AG04450 (cell line): ENCODE measurements at places on chromosomes 6 and 20.

DNA sequence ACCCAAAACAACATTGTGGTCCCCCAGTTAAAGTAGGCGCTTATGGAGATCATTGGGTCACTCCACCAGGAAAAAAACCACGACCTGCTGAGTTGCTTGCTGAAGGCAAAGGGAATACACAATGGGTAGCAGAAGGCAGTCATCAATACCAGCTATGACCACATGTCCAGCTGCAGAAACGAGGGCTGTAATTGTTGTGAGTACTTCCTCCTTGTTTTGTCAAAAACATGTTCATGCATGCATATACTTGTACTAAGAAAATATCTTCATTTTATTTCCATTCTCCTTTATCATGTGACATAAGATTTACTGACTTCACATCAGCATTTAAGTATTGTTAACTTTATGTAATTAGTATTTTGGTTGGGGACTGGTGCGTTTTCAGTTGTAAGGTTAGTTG is 16.9 kb downstream of the SERINC1 start:
- no peak for DNase-seq

DNA sequence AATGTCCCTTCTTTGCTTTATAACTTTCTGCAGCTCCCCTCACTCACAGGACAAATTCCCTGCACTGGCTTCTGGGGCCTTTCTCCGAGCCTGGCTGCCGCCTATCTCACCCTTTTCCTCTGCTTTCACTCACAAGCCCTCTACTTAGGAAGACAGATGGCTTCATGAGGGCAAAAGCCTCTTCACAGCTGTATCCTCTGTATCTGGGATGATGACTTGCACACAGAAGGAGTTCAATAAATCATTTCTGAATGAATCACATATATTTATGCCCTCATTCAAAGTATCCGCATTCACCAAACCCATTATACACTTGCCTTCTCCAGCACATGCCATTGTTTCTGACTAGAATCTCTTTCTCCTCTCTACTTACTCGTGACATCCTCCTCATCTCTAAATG is 159.0 kb upstream of the RIPOR2 start:
- no peak for DNase-seq

- DNase-seq, result no peak
These were observed 2.0 kb downstream of the TRAM2 start for GRCh38 chr6:52574709-52575501.

DNA sequence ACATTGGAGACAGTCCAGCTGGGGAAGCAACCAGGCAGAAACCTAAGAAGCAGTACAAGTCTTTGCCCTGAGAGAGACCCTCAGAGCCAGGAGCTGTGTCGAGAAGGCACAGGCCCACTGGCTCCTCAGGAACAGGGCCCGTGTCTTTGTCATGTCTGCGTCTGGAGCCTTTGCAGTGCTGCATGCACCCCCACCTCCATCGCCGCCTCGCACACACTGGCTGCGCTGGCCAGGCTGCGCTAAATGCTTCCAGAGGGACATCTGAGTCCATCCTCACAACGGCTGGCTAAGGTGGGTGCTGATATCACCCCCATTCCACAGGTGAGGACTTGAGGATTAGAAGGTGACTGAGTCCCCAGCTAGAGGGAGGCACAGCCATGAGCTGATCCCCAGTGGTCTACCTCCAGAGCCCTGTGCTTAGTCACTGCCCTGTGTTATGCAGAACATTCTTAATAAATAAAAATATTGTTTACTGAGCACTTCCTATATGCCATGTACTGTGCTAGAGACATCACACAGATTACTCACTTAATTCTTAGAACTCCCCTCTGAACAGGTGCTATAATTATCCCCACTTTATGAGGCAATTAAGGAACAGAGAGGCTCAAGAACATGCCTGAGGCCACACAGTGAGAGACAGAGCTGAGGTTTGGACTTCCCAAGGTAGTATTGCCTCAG is 27.6 kb downstream of the GABRR2 start:
- DNase-seq, result no peak

DNA sequence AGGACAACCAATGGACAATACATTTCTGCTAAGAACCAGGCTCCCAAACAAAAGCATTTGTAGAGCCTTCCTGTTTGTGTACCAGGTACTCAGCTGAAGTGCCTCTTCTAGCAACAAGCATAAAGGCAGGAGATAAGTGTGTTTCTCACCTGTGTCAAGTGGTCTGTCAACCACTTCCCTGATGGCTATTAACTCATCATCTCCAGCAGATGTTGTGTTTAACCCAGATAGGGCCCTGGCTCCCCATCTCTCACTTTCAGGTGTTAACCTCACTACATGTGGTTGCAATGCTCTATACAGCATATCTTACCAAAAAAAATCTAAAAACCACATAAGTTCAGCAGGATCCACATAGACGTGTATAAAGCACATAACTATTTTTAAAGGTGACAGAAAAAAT is 9.6 kb upstream of the IL17A start:
- no peak for DNase-seq

- no peak for DNase-seq
These were observed 494.7 kb upstream of the MARCKS start for GRCh38 chr6:113362301-113363047.

GRCh38 chr6:146741609-146742008 is 142.8 kb downstream of the ADGB start:
- no peak for DNase-seq

DNA sequence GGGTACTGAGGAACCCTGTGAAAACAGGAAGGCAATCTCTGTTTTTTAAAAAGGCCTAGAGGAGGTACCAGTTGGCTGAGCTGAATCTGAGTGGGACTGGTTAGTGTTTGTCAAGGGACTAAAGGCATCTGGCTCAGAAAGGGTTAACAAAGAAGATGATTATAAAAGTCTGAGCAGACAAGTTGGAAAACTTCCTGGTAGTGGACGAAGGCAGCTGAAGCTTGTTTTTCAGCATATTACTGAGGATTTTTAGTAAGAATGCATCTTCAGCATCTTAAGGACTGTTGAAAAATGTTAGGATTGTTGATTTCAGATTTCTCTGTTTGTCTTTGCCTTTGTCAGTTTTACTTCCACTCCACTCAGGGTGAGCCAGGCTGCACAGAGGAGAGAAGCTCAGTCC is 5.1 kb downstream of the GPX5 start:
- DNase-seq, result no peak

DNA sequence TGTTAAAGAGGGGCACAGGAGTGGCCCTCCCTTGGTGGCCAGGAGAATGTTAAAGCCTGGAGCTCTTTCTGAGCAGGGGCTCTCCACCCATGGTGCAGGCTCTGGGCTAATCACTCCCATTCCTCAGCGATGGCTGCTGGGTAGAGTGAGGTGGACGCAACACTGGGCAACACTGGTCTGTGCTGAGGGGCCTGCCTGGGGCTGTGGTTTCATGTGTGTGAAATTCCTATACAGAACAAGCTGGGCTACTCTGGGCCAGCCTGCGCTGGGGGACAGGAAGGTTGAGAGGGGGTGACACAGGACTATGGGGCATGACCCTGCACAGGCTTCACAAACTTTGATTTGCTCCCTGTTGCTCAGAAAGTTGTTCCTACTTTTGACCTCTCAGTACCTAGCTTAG is 392.6 kb downstream of the ZFAND3 start:
- DNase-seq, result no peak

DNA sequence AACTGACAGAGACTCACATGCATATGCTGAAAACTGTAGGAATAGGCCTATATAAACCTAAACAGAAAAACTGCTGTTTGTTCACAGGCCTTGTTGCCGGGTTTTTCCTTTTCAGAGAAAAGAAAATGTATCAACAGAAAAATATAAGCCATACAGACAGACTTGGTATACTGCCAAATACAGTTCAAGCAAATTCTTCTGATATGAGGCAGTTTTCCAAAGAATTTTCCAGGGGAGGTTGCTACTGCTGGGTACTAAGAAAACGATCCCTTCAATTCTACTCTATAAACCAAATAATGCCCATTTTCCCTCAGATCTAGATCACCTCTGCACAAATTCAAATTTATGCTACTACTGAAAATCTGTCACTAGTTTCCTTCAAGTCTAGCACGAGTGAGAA is 59.4 kb downstream of the ME1 start:
- DNase-seq, result peak; percentile 36

DNA sequence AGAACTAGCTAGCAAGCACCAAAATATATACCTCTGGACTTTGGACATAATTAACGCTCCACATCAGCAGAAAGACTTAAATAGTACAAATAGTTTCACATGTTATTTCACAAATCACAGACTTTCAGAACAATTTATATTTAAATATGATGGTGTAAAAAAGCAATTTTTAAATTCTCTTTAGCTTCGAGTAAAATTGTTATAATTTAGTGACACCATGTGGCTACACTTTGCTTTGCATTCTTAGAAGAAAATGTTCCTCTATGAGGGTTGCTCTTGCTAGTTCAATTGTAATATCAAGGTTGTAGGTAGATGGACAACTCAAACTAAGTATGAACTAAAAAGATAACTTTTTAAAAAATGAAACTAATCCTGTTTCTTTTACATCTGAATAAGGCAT is 69.0 kb downstream of the BTBD9 start:
- no peak for DNase-seq

GRCh38 chr6:79435746-79436145 is 101.5 kb downstream of the LCA5 start:
- DNase-seq, result no peak

- DNase-seq, result no peak
These were observed 58.5 kb downstream of the RBM38 start for GRCh38 chr20:57449398-57450354.

DNA sequence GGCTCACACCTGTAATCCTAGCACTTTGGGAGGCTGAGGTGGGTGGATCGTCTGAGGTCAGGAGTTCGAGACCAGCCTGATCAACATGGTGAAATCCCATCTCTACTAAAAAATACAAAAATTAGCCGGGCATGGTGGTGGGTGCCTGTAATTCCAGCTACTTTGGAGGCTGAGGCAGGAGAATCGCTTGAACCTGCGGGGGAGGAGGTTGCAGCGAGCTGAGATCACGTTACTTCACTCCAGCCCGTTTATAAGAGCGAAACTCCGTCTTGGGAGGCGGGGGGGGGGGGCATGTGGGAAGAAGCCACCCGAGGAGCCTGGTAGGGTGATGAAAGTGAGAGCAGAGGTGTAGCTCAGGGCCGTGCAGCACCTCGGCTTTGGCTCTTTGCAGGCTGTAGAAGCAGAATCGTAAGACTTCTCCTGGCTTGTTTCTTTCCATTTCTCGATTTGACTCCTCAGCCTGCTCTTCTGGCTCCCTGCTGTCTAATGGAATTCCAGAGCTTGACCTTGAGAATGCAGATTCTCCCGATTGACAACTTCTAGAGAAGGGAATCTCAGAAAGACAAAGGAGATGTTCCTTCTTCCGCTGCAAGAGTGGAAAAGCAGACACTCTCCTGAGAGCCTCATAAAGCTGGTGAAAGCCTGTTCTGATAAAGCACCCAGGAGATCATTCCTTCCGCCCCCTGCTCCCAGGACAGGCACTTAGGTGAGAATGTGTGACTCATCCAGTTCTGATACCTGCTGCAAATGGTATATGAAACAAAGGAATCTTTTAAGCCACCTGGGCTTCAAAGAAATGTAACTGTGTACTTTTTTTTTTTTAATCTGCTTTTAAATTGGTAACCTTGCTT is 26.0 kb upstream of the PPP1R16B start:
- no peak for DNase-seq

- no peak for DNase-seq
These were observed 27.6 kb upstream of the CDKN1A start for GRCh38 chr6:36650848-36651478.

- no peak for DNase-seq
These were observed 36.4 kb downstream of the CEP250 start for GRCh38 chr20:35491823-35492222.

- no peak for DNase-seq
These were observed 52.9 kb downstream of the TINAG start for GRCh38 chr6:54361188-54361587.

DNA sequence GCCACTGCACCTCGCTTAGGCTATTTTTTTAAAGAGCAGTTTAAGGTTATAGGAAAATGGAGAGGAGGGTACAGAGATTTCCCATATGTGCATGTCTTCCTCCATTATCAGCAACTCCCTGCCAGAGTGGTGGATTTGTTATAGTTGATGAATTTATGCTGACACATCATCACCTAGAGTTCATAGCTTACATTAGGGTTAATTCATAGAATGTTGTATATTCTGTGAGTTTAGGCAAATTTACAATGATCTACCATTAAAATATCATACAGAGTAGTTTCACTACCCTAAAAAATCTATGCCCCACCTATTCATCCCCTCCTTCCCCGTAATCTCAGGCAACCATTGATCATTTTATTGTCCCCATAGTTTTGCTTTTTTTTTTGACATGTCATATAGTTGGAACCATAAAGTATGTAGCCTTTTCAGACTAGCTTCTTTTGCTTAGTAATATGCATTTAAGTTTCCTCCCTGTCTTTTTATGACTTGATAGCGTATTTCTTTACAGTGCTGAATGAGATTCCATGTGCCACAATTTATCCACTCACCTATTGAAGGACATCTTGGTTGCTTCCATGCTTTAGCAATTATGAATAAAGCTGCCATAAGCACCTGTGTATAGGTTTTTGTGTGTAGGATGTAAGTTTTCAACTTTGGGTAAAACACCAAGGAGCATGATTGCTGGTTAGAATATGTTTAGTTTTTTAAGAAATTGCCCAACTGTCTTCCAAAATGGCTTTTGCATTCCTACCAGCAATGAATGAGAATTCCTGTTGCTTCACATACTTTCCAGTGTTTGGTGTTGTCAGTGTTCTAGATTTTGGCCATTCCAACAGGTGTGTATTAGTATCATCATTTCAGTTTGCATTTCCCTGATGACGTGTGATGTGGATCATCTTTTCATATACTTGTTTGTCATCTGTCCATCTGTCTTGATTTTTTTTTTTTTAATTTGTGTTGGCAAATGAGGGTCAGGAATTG is 60.2 kb downstream of the NCOA3 start:
- no peak for DNase-seq

- DNase-seq, result no peak
These were observed 167.0 kb upstream of the MYLIP start for GRCh38 chr6:15961635-15962448.

GRCh38 chr6:13485303-13485702 is 2.1 kb downstream of the GFOD1 start:
- DNase-seq, result no peak

DNA sequence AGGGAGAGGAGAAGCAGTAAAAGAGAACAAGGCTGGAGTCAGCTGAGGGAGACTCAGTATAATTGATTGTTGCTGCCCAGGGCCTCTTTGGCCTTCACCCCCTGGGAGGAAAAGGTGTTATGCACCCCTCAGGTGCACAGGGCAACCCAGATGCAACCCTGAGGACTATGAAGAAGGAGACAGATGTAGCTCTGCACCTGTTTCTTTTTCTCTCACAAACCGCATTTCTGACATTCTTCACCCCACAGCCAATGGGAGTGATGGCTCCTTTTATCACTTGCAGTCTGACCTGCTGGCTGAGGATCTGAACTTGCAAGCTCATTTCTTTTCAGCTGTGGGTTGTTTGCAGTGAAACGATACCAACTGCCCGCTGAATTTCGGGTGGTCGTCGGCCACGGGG is 64.1 kb upstream of the F13A1 start:
- no peak for DNase-seq

GRCh38 chr20:45495501-45495941 is 19.9 kb downstream of the SPINT3 start:
- DNase-seq, result no peak

- no peak for DNase-seq
These were observed 53.0 kb downstream of the NUDT3 start for GRCh38 chr6:34339432-34339831.
